Cortex of kidney (tissue), 1 donor: ENCODE measurements at places on chromosomes 5 and 9.

GRCh38 chr9:13580760-13581159 is 301.3 kb upstream of the MPDZ start:
- DNase-seq: no peak

DNA sequence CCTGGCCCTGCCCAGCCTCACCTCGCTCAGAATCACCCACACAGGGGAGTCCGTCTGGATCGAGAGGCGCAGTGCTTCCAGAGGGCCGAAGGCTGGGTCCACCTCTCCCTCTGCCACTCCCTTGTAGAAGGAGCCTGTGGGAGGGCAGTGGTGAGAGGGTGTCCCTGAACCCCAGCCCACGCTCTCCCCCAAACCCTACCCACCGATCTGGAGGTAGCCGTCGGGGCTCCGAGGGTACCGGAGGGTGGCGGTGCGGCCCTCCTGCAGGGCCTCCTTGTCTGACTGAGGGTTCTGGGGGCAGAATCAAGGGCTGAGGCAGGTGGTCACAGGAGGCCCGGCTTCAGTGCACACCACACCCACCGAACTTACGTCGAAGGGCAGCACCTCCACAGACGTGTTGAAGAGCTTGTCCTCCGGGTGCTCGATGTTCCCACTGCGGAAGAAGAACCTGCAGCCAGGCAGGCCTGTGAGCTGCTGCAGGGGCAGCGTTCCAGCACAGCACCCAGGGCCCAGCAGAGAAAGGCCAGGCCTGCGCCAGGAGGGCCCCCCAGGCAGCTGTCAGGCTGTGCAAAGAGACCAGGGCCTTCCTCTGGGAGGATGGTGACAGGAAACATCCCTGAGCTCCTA is 4.5 kb downstream of the LTC4S start:
- no peak for DNase-seq

DNA sequence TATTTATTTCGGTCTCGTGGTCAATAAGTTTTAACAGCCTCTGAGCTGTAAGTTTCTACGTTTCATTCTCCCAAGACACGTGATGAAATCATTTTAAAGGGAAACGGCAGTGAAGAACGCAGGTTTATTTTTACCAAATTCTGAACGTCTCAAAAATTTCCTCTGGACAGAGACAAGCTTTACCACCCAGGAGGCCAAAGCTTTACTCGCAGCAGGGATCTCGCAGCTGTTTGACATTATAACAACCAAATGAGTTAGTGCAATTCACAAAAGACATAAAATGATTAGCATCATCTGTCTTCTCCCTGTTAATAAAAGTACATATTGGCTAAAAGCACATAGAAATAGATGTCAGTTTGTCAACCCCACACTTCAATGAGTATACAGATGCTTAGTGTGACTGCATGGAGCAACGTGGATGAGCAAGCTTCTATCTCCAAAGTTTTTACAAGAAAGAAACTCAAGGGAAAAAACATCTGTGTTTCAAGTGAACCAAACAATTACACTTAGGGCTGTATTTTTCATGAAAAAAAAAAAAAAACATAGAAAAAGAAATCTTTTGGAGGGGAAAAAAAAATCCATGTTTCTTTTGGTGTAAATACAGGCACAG is 2.5 kb downstream of the SEMA5A start:
- DNase-seq: no peak

DNA sequence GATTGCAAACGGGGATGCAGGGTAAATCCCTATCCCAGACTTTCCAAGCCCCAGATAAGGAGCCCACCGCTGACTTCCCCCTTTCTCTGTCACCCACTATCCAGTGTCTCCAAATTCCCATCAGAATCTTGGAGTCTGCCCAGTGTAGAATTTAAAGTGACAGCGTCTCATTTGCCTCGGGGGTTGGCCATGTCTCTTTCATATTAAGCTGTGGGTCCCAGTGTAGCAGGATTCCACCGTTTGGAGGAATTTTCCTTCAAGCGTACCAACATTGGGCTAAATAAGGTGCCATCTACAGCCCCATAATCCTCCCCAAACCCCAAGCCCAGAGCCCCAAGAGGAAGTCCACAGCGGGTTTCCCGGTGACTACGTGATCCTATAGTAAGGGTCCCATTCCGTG is 1.1 kb downstream of the BRINP1 start:
- DNase-seq: no peak

DNA sequence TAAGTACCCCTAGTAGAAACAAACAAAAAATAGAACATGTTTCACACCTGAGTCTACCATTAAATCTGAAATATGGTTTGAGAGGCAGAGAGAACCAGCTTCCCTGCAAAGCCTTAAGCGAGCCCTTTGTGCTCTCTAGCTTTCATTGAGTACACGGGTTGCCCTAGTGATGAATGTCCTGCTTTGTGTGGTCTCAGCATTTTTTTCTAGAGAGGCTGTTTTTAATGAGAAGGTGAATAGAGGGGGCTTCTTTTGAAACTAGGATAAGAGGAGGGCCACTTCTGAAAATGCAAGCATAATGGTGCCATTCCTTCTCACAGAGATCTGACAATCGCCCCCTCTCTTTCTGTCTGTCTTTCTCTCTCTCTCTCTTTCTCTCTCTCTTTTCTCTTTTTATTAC is 131.3 kb downstream of the MACIR start:
- no peak for DNase-seq

DNA sequence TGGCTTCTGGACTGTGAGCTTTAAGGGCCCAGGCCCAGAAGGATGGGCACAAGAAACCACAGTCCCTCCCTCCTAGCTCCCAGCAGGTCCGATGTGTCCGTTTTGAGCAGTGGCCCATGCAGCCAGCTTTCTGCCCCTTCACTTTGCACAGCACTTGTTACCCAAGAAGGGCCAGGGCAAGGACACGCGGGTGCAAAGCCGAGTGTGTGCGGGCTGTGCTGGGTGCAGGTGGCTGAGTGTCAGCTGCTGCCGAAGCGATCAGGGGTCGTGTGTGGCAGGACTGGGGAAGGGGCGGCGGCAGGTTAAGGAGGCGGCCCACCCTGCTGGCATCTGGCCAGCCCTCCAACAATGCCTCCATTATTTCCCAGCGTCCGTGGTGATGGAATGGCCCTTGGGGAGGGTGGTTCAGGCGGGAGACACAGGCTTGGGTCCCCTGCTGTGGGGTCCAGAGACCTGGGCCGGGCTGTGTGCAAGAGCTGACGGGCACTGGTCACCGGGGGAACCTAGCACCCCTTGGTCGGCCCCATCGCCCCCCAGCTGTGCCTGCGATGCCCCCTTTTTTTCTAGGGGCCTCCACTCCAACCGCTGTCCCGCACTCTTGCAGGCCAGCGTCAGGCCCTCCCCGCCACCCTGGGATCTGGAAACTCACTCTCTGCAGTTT is 653 bp downstream of the LHX3 start:
- DNase-seq: no peak

DNA sequence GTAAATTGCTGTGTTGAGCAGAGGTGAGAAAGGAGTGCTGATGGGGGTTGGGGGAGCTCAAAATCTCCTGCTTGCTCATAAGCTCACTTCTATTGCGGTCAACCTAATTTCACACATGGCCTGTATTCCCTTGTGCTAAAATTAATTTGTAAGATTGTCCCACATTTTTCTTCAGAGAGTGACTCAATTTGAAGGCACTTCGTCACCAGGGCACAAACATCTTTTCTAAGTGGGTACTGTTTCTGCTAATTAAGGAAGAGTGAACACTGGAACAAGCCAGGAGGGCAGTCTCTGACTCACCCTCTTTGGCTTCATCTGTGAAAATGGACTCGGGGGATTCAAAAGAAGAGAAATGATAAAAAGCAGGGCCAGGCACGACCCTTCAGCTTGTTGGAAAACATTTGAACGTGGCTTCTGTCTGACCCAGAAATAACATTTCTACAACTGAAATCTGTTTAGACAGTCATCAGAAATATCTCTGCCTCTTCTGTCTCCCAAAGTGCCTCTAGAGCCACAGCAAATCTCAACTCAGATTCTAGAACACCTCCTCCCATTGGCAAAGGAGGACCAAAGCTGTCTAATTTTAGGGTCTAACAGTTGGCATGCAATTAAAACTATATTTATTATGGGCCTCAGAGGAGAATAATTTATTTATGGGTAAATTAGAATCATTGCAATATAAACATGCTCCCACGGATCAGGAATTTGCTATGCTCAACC is 49.8 kb downstream of the FEM1C start:
- no peak for DNase-seq
